Left renal pelvis (tissue), 4 donors: ENCODE measurements at places on chromosomes 7 and 10. TPM values are rescaled to one million over a fixed set of nuclear protein-coding genes. Genes with fewer than 3 reads are reported as not detected.

DNA sequence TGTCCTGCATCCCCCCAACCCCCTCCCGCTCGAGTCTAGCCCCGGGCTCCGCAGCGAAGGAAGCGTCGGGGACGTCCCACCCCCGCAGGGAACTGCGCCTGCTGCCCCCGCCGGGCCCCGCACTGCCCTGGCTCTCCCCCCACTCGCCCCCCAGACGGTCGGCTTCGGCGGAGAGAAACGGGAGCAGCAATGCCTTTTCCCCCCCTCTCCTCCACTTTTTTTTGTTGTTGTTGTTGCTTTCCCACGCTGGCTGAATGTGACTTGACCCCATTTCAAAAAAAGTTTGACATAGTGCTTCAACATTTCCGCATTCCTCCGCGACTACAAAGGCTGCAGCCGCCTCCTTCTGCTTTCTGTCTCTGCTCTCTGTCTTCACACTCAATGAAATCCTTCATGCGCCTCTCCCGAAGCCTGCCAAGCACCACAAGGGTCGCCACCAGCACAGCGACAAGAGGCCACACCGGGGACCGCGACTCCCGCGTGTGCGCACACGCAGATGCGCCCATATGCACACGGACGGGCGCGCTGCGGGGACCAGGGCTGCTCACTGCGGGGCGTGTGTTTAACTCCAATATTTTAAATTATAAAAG is 1.0 kb downstream of the CDK6 start:
- DNase-seq, result peak; percentile 70

- no peak for DNase-seq
Measured at GRCh38 chr10:117928281-117928680, 118.5 kb downstream of the RAB11FIP2 start.

- DNase-seq, result no peak
Measured at GRCh38 chr10:100828738-100829096, 83.3 kb downstream of the PAX2 start.

- DNase-seq, result no peak
Measured at GRCh38 chr7:123692471-123692877, 36.8 kb downstream of the LMOD2 start.

DNA sequence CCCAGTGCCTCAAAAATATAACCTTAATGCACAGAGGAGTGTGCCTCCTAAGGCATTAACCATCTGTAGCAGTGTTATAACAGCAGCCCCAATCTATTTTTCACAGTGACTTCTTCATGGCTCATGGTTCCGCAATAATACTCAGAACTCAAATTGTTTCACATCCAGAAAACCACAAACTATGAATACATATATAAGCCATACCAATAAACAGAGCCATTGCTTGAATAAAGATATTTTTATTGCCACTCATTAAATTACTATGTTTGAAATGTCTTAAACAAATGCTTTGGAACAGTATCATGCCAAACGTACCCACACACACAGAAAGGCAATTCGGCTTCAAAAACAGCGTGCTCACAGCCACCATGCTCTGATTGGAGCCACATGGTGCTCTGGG is 629.3 kb upstream of the NRP1 start:
- no peak for DNase-seq

DNA sequence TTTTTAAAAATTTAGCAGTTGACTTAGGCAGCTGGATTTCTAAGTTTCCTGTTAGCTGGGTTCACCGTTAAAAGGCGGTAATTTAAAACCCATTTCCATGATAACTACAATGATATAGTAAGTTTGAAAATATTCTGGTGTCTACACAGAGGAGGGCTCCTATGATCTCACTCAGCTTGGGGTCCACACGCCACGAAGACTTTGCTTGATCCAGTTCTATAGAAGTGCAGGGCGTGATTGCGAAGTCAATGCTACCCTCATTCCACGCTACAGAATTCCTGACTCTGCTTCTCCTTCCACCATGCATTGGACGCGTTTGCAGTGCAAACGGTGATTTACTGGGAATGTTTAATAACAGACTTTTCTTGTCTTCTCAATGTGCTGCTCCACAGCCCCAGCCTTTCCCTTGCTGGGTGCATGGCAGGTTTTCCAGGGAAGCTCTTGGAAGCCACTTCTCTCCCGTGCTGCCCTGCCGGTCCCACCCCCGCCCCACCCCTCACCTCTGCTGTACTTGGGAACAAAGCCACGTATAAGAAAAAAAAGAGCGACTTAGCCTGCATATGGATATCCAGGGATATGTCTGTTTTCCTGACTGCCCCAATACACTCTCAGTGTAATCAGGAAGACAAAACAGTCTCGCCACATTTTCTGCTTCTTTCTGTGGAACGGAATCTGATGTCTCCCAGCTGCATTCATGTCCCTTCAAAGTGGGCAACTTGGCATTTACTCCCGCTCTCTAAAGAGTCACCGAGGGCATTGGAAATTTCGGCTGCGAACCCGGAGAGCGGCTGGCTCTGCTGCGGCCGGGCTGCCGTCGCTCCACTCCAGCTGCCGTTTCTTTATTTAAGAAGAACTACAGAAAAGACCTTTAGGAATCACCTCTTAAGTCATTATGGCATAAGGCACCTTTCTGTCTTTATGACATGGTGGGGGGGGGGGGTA is 434.4 kb upstream of the MGMT start:
- DNase-seq, result no peak

GRCh38 chr10:126902157-126902556 is 3.1 kb upstream of the DOCK1 start:
- DNase-seq, result no peak

DNA sequence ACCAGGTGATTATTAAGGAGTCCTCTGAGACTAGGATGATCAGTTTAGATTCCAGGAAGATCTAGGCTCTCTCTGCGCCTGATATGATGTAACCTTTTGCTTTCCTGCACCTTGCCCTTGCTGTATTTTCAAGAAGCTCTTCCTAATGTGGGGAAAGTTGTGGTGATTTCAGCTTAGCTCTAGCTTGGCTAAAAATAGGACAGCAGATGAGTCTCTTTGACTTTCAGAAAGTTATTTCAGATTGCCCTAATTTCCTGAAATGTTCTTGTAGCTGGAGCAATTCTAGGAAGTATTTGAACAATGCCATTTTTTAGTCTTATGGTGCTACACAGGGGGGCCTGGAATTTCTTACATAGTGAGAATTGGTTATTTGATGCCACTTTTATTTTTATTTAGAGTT is 3.8 kb downstream of the LCOR start:
- no peak for DNase-seq

CYP2E1 gene
- polyA plus RNA-seq, result 0.70 TPM
